ENCODE measurements at places on chromosomes 12 and 14.

DNA sequence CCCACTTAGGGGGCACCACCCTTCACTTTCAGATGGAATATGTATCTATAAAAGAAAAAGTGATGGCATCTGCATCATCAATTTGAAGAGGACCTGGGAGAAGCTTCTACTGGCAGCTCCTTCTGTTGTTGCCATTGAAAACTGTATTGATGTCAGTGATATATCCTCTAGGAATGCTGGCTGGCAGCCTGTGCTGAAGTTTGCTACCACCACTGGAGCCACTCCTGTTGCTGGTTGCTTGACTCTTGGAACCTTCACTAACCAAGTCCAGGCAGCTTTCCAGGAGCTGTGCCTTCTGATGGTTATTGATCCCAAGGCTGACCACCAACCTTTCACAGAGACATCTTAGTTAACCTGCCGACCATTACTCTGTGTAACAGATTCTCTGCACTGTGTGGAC lies 44.7 kb downstream of the RIMKLB start:
- peak; percentile 3 for DNase-seq

- no peak for DNase-seq
These were observed 8.1 kb upstream of the TEX22 start for GRCh38 chr14:105389976-105390848.

- no peak for DNase-seq
These were observed 624.8 kb upstream of the NOVA1 start for GRCh38 chr14:27222671-27223070.

DNA sequence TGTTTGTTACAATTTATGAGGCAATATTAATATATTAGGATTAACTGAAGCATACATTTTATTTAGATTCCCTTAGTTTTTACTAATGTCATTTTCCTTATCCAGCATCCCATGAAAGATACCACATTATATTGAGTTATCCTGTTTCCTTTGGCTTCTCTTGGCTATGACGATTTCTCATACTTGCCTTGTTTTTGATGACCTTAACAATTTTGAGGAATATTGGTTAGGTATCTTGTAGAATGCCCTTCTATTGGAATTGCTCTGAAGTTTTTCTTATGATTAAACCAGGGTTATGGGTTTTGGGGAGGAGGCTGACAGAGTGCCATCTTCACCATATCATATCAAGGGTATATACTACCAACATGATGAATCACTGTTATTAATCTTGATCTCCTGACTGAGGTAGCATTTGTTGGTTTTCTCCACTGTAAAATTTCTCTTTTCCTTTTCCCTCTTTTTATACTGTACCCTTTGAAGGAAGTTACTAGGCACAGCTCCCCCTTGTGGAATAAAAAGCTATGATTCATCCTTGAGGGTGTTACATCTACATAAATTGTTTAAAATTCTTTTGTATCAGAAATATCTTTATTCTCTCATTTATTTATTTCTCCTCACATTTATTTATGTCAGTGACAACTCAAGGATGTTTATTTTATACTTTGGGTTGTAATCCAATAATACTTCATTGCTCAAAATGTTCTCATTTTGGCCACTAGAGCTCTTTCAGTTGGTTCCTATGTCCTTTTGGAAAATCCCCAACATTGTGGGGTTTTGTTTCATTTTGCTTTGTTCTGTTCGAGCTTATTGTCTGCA lies 239.0 kb downstream of the SLC16A7 start:
- peak; percentile 14 for DNase-seq

GRCh38 chr14:23469906-23470403 lies 452 bp downstream of the NGDN start:
- DNase-seq = no peak

DNA sequence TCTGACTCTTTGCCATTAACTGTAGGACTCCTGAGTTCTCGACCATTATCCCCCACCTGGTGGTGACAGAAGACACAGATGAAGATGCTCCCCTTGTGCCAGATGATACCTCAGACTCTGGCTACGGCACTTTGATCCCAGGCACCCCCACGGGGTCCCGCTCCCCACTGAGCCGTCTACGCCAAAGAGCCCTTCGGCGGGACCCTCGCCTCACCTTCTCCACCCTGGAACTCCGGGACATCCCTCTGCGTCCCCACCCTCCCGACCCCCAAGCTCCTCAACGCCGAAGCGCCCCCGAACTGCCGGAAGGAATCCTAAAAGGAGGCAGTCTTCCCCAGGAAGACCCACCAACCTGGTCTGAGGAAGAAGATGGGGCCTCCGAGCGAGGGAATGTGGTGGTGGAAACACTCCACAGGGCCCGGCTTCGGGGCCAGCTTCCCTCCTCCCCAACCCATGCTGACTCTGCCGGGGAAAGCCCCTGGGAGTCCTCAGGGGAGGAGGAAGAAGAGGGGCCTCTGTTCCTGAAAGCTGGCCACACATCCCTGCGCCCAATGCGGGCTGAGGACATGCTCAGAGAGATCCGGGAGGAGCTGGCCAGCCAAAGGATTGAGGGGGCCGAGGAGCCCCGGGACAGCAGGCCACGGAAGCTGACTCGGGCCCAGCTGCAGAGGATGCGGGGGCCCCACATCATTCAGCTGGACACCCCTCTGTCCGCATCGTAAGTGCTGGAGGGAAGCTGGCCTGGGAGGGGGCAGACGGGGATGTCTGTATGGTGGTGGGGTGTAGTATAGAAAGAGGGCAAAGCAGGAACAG lies 14.4 kb downstream of the TNFRSF1A start:
- no peak for DNase-seq

- no peak for DNase-seq
These were observed 28.2 kb downstream of the ADGRD1 start for GRCh38 chr12:130981911-130982310.

GRCh38 chr12:55839345-55840140 lies 3.2 kb downstream of the MMP19 start:
- no peak for DNase-seq

- DNase-seq = no peak
These were observed 23.4 kb upstream of the TMTC1 start for GRCh38 chr12:29807129-29807528.

DNA sequence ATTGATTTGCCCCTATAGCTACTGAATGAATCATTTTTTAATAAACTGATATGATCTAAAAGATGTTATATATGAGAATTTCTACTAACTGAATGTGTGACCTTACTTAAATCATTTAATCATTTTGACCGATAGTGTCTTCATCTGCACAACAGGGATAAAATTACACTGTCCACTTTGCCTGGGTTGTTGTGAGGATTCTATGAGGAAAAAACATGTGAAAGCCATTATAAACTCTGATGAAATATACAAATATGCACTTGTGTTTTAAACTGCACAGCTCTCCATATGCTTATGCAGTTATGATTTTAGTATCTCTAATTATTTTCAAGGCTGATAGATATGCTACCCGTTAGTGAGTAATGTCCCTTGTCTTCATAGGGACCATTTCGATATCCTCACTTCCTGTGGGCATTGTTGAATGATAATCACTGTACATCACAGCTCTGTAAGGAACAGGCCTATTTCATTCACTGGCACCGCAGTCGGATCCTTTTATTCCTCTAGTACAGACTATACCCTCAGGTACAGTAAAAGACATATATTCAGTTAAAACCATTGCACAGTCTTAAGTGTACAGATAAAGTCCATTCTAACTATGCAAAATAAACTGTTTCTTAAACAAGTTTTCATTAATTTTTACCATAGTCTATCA lies 88.7 kb upstream of the RAP1B start:
- DNase-seq = no peak

GRCh38 chr12:57775563-57776246 lies 3.3 kb downstream of the EEF1AKMT3 start:
- no peak for DNase-seq
